ENCODE measurements at places on chromosomes 5 and 9.

- DNase-seq = no peak
Observed at GRCh38 chr5:143588933-143589662, 185.6 kb upstream of the NR3C1 start.

- DNase-seq = peak; percentile 55
Observed at GRCh38 chr9:70013598-70014196, 30.0 kb upstream of the MAMDC2 start.

GRCh38 chr5:96721351-96721977 lies 59.3 kb downstream of the CAST start:
- DNase-seq = no peak

DNA sequence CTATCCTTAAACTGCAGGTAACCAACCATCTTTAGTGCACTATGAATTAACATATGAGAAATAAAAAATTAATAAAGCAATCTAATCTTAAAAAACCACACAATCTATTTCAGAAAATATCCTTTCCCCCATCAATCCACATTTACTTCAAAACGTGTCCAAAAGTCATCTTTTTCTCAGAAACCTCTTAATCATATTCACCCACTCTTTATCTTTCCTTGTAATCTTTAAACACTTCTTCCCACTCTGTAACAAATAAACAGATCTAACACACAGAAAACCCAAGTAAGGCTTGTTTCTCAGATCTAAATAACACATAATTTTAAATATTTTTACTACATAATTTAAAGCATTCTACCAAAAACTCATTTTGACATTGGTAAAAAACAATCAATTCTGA lies 44.4 kb downstream of the EFCAB9 start:
- DNase-seq = no peak

GRCh38 chr5:157266286-157267007 lies 524 bp downstream of the CYFIP2 start:
- DNase-seq = no peak

DNA sequence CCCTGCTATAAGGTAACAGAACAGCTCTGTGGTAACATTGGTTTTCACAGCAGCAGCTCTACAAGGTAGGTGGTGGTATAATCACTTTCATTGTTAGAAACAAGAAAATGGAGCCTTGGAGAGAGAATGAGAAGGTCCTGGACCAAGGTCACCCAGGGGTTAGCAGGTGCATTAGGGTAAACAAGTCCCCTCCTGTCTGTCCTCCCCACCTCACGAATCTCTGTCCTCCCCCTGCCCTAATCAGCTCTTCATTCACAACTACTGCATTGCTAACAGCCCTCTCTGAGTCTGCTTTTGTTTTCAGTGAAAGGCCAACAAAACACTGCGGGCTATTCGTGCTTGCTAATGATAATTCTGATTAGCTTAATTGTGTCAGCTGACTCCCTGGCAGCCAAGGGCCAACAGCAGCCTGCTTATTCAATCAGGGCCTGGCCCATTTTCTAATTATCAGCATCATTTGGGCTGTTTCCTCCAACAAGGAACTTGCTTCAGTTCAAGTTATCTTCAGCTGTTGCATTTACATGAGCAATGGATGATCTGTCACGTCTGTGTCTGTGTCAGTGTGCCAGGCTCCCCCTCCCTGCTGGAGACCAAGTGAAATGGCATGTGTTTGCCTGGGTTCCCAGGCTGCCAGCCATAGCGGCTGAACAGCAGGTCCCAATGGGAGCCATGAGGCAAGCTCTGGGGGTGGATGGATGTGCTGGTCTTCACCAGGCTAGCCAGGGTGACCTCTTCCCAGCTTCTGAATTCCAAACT lies 56.7 kb upstream of the EQTN start:
- no peak for DNase-seq

GRCh38 chr9:426976-427375 lies 212.3 kb downstream of the DOCK8 start:
- DNase-seq = no peak
